ENCODE measurements at places on chromosomes 3 and 15.

- no peak for DNase-seq
Observed at GRCh38 chr3:59442046-59442445, 392.2 kb upstream of the CFAP20DC start.

GRCh38 chr15:87728998-87729397 lies 527.5 kb downstream of the NTRK3 start:
- no peak for DNase-seq

- no peak for DNase-seq
Observed at GRCh38 chr15:31470756-31471155, 144.1 kb downstream of the KLF13 start.

DNA sequence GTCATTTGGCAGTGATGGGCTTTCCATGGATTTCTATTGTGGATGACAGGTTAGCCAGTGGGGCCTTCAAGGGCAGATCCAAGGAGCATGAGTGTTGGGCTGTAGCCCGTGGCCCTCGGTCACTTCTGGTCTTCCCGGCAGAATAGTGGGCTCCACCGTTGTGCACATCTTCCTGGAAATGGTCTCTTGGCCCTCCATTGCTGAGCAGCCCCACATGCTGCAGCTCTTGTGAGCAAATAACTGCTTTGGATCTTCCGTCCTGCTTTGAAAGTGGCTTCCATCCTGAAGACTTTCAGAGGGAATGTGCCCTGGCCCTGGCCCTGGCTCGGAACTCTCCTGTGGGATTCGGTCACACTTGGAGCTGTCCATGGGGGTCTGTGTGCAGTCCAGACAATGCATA lies 102.8 kb downstream of the SNRPN start:
- DNase-seq: no peak

DNA sequence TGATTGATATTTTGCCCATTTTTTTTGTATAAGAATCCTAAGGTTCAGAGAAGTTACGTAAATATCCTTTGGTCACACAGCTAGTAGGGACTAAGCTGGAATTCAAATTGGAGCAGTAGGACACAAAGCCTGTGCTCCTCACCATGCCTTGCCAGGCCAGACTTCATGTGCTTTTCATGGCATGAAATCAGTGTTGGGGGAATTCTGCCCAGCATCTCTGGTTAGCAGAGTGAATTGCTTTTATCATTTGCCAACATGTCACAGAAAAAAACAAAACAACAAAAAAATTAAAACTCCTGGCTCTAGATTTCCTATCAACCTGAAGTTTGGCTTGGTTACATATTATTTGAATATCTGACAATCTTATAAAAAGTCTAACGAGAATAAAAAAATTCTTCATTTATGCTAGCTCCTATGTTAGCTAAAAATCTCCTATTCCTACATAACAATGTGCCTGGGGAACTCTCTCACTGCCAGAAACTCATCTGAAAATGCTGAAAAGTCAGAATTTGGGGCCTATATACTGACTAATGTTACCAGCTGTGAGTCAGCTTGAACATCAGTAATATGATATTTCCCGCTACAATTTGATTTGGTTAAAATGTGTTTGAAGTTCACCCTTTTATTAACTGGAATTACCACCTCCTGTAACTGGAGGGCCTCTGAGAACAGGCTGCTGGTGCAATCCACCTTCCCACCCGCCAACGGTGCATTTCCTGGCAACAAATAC lies 141.7 kb downstream of the TIGIT start:
- DNase-seq: no peak

DNA sequence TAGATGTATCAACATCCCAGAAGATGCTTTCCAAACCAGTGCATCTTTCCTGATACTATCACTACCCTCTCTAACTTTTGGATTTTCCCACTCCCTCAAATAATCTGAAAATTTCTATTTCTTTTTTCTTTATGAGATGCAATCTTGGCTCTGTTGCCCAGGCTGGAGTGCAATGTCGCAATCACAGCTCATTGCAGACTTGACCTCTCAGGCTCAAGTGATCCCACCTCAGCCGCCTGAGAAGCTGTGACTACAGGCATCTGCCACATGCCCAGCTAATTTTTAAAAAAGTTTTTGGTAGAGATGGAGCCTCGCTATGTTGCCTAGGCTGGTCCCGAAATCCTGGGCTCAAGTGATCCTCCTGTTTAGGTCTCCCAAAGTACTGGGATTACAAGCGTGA lies 239.7 kb downstream of the SUCLG2 start:
- DNase-seq: no peak

- peak; percentile 14 for DNase-seq
Observed at GRCh38 chr3:191330530-191331048, 263 bp upstream of the UTS2B start.

DNA sequence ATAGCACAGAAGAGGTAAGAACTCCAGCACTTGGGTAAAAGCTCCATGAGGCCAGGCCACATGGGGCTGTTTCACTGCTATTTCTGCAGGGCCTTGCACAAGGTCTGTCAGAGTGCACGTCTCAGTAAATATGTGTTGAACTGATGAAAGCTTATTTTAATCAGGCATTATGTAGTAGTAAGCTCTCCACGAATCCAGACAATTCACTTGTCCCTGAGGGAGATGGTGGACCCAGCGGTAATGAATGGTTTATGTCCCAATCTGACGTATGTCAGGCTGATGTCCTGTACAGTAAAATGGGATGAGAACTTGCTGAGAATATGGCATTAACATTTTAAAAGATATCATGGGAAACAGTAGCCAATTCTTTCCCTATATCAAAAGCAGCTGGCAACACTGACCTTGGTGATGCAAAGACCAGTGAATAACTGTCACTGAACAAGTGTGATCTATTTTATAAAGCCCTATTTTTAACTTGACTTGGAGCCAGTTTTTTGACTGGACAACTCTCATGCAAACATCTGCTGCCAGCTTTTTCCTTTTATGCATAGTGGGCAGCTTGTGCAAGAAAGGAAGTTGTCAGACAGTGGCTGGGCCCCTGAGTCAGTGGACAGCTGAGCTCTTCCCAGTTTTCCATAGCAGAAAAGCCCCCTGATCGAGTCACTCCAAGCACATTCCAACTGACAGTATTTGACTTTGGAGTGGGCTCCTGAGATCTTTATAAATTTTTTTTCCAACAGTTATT lies 519.8 kb upstream of the MDFIC2 start:
- no peak for DNase-seq

GRCh38 chr15:62588938-62589670 lies 424.0 kb upstream of the C2CD4B start:
- no peak for DNase-seq

DNA sequence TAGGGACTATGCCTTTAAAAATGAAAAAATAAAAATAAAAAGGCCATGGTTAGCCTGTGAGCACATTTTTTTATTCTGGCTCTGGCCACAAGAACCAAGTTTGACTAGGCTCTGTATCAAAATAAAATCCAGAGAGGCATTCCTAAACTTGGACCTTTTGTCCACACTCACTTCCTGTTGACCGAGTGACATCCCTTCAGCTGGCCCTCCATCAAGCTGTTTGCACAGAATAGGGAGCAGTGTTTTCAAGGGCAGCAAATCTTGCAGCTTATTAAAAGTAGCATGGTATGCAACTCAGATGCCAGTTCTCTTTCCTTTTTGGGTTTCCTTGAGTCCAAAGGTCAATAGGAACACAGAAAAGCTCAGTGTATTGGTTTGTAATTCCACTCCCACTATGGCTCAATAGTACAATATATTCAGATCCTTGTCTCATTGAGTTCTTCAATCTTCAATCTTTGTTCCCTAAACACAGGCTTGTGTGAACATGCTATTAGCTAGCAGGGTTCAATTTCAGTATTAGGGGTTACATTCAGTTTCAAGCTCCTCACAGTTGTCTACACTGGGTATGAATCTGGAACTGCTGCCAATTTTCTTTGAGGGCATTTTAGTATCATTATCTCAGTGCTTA lies 244.5 kb downstream of the RBMS3 start:
- no peak for DNase-seq

GRCh38 chr15:90414408-90415028 lies 26.5 kb downstream of the IQGAP1 start:
- no peak for DNase-seq

- no peak for DNase-seq
Observed at GRCh38 chr3:138829886-138830510, 4.7 kb downstream of the PIK3CB start.

DNA sequence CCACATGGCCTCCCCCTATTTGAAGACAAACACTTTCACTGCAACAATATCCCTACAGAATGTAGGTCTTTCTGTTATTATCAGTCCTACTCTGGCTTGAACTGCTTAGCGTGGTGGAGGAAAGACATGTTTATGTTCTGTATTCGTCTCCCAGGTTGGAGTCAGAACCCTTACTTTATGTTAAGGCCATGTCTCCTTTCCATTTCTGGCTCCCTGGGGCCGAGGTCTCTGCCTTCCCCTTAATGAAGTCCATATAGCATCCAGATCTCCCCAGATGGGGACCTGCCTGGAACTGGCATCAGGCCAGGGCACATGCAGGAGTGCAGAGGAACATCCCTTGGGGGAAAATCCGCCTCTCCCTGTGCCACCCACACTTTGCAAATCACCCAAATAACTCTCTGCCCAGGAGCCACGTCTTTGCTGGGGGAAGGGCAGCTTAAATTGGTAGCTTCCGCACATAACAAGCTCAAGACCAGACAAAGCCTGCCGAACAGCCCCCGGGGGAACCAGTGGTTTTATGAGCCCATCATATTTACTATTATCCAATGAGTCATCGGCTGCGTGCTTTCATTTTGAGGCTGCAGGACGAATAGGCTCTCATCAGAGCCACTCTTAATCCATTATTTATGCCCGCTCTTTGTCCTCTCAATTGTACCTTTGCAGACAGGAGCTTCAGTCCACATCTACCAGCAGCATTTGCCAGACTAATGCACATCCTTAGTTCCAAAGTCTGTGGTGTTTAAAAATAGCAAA lies 237.0 kb downstream of the UACA start:
- no peak for DNase-seq

DNA sequence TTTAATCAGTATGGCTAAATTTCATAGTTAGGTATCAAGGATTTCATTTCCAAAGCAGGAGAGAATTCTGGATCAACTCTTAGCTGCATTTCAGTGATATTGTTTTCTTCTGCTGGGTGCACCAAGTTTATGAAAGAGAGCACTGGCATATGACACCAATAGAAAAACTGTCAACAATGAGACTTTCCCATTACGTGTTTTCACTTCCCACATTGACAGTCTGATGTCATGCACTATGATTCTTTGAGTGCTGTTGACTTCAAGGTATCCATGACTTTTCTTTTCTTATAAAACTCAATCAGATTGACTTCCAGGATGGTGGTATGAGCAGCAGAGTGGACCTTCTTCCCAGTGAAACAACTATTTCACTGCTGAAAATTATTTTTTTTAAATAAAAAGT lies 476.1 kb downstream of the EDEM1 start:
- DNase-seq: no peak

DNA sequence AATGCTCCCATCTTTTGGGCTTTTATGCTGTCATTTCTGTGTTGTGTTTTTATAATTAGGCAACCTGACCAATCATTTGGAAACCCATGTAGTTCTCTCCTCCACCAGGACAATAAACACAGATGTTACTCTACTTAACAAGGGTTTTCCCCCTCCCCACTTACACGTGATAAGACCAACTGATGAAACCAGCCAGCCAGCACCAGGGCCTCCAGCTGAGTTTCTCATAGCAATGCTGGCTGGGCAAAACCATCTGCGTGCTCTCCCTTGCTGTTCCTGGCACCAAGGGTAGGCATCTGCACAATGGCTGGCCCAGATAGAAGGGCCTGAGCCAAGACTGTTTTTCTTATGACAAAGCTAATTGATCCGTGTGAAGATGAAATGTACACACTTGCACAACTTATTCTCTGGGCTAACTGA lies 310.4 kb downstream of the PLCL2 start:
- DNase-seq: no peak

DNA sequence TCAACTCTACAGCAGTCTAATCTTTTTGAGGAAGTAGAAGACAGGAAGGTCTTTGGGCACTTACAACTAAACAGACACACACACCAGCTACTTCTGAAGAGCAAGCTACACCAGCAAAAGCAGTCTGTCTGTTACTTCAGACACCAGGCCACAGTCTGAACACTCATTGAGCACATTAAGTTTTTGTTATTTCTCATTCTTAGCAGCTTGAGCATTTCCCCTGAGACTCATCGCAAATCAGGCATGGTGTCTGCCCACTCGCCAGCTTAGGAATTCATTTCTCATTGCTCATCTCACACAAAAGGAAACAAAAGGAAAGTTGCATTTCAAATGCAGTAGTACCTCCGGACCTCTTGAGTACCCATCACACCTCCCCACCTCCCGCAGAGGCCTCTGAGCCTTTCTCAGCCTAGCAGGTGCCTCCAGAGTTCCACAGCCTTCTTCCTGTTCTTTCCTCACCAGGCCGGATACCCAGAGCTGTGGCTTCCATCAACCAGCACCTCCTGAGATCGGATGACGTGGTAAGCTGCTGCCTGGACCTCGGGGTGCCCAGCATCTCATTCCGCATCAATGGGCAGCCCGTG lies 302.0 kb downstream of the RYR3 start:
- DNase-seq: no peak

DNA sequence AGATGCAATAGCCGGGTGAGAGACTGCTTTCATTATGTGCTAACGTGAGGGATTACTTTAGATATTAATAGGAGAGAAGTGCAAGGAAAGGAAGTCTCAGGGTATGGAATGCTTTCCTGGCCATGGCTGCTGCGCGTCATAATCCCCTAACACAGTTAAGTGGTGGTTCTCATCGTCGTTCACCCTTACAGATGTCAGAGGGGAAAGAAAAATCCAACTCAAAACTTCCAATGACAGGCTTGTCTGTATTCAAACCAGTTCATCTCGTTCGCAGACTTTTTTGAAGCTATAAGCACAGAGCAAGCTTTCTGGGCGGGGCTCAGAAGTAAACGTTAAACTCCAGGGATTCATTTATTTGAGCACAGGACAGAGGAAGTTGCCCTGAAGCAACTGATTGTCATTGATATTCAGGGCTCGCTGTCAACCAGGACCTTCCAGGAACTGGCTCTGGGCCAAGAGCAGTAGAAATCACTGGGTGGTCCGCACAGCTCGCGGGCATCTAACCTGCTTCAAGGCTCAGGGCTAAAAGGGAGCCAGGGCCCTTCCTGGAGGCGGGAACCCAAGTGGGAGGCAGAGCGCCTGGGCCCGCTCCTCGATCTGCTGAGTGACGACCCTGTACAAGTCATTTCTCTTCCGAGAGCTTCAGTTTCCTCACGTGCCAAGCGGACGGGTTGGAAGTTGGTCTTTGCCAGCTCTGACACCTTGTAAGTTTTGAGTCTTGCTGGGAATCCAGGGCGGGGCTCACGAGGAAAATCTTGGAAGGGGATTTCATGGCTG lies 1.1 kb upstream of the LPP start:
- DNase-seq: peak; percentile 67

GRCh38 chr3:38003817-38004414 lies 13.3 kb downstream of the VILL start:
- no peak for DNase-seq

DNA sequence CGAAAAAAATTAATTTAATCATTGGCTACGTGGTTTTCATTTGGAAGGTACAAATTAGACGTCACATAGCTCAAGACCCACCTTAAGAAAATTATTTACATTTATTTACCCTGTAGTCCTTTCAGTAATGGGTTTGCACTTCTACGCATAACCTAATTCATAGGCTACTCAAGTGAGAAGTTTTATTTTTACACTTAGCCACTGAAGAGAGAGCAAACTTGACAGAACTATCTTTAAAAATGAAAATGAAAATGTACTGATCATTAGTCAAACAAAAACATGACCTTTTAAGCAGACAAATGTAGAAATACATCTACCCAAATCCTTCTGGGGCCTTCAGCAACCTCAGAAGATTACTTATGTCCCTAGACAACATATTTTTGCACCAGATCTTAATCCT lies 269.4 kb upstream of the TTC14 start:
- DNase-seq: no peak

All from Caco-2 (cell line).